ENCODE measurements at places on chromosomes 12 and 14. TPM values are rescaled to one million over a fixed set of nuclear protein-coding genes. Genes with fewer than 3 reads are reported as not detected.

FZD10 gene
- total RNA-seq = not detected

PLD4 gene
- 1.2 TPM for total RNA-seq

DNA sequence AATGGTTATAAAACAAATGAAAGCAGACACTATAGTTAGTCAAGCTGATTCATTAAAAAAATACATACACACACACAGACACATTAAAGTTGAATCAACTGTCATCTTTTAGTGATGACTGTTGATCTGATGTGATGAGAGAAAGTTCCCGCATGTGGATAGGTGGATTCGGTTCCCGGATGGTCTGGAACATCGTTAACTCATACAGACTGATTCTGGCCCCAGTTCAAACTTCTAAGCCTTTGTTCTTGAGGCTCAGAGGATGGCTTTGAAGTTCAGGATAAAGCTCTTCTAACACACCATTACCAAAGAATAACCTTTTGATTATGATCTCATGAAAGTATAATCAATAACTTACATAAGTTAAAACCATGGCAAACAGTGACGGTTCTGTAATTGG lies 27.5 kb downstream of the WIF1 start:
- H3K36me3 ChIP-seq = no peaks in the 10 kb centered on the region
- peaks cover 21% of the 10 kb centered on the region for H3K27me3 ChIP-seq
- H3K4me3 ChIP-seq = no peak overlapping the region
- no peak for DNase-seq

DNA sequence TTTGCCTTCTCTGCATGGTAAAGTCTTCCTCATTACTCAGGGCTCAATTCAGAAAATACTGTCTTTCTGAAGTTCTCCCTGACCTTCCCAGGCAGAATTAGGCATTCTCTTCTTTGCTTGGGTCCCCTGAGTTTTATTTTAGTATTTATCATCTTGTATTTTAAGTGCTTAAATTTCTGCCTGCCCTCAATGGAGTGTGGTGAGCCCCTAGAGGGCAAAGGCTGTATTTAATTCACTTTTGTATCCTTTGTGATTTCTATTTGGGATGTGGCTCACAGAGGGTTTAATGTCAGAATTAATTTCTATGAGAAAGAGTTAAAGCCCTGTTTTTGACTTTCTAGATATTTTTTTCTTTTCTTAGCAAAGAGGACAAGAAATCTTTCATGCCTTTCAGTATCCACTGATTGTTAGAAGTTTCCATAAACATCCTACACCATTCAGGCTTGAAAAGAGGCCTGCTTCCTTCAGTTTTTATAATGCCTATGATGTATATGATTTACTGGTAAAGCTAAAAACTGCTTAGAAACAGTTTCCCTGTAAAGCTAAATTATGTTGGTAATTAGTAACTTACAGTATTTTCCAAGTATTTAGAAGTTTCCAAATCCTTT lies 55.6 kb upstream of the PTPRB start:
- peaks cover 10% of the 10 kb centered on the region for H3K27me3 ChIP-seq
- H3K4me1 ChIP-seq = no peaks in the 10 kb centered on the region
- H3K4me3 ChIP-seq = no peak overlapping the region
- H3K36me3 ChIP-seq = no peaks in the 10 kb centered on the region
- no peak for DNase-seq

Data from naive thymus-derived CD8-positive, alpha-beta T cell (primary cell).